Tibial artery (tissue), 4 donors: ENCODE measurements at places on chromosomes 16 and 17.

GRCh38 chr16:78396673-78397072 is 297.2 kb downstream of the WWOX start:
- DNase-seq: no peak

GRCh38 chr17:21474815-21475214 is 98.7 kb downstream of the KCNJ12 start:
- peak; percentile 34 for DNase-seq

DNA sequence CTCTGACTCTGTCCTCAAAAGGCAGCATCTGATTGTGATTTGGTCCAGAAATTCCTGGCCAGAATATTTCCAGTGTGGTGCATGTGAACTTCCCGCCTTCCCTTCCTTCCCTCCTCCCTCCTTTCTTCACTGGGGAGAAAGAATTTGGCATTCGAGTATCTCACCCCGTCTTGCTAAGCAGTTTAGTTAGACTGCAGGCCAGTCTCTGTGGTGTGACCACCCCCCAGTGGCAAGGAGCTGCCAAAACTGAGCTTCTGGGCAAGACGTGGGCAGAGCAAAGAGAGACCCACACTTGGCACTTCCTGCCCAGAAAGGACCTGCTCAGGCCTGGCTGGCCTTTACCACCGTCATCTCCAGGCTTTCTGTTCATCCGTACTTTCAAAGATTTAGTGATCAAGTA is 36.4 kb downstream of the SNX20 start:
- no peak for DNase-seq

DNA sequence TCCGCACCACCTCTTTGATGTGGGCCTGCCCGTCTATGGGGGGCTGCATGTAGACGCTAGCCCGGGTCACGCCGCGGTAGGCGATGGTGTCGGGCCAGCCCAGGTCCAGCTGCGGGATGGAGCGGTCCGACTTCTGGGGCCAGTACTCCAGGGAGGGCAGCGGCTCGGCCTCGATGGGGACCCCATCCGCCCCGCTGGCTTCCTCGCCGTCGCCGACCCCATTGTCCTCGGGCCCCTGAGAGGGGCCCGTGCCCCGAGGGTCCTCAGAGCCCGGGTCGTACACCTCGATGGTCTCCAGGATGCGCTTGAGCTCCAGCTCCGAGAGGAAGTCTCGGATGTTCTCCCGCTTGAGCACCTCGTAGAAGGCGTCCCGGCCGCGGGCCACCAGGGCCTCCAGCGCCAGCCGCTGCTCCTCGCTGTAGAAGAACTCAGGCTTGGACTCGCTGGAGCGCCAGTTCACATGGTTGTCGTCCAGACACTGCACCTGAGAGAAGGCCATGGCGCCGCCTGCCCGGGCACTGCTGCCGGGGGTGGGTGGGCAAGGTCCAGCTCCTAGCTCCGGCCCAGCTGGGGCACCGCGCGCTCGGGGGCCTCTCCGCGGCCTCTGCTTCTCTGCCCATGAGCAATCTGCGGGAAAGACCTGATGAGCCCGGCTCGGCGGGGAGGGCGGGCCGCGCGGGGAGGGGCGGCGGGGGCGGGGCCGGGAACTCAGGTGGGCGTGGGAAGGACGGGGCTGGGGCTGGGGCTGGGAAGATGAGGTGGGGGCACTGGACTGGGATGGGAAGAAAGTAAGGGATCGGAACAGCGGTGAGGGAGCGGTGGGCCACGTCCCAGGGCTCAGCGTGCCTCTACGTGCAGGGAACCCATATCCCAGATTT is 782 bp downstream of the FAM83G start:
- DNase-seq: no peak

- DNase-seq: no peak
These were observed 7.0 kb downstream of the VAC14 start for GRCh38 chr16:70793851-70794502.
